ENCODE measurements at places on chromosomes 7 and 10. TPM values are rescaled to one million over a fixed set of nuclear protein-coding genes. Genes with fewer than 3 reads are reported as not detected.
A peak's percentile ranks its signal among the peaks of the same experiment; 100 is the strongest.

DNA sequence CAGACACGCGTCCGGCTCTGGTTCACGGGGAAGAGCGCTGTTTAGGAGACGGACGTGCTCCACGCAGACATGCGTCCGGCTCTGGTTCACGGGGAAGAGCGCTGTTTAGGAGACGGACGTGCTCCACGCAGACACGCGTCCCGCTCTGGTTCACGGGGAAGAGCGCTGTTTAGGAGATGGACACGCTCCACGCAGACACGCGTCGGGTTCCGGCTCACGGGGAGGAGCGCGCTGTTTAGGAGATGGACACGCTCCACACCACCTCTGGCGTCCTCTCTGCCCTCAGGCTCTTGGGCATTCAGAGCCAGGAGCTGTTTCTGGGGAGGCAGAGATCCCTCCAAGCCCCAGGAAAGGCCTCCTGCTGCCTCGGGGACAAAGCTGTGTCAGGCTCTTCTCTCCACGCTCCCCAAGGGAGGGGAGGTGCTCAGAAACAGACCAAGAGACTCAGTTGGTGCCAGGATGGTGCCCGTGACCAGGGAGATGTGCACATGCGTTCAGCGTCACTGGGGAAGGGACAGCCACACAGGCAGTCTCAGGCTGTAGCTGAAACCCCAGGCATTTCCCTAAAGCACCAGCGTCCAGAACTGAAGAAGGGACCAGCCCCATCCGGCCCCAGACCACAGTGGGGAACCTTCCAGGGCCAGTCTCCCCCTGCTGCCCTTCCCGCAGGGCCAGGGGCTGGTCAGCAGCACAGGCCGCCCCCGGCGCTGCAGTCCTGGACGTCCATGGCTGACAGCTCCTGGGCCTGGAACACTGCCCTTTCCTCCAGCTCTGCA is 175.6 kb downstream of the ELFN1 start:
- no peaks in the 10 kb centered on the region for H3K4me1 ChIP-seq
- no peak overlapping the region for H3K4me3 ChIP-seq
- no peaks in the 10 kb centered on the region for H3K27me3 ChIP-seq
- DNase-seq = no peak
- H3K36me3 ChIP-seq = peaks cover 4% of the 10 kb centered on the region

NPTX2 gene
- total RNA-seq = not detected

DNA sequence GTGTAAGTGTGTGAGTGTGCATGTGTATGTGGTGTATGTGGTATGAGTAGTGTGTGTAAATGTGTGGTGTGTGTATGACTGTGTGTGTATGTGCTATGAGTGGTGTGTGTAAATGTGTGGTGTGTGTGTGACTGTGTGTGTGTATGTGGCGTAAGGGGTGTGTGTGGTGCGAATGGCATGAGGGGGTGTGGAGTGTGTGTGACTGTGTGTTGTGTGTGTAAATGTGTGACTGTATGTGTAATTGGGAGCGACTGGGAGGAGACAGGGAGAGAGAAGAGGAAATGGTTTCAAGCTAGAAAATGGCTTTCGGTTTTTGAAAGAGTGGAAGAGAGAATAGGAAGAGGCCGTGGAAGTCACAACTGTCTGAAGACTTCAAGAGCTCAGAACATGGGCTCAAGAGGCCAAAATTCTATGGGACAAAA is 23.6 kb upstream of the GATAD1 start:
- H3K36me3 ChIP-seq = no peaks in the 10 kb centered on the region
- H3K4me3 ChIP-seq = no peak overlapping the region
- H3K4me1 ChIP-seq = peaks cover 13% of the 10 kb centered on the region
- peaks cover 37% of the 10 kb centered on the region for H3K27me3 ChIP-seq
- no peak overlapping the region for H3K27ac ChIP-seq
- DNase-seq = no peak

- H3K27ac ChIP-seq = no peak overlapping the region
- H3K4me1 ChIP-seq = no peaks in the 10 kb centered on the region
- no peak overlapping the region for H3K4me3 ChIP-seq
- no peak for DNase-seq
- no peaks in the 10 kb centered on the region for H3K36me3 ChIP-seq
Measured at GRCh38 chr10:32095116-32095733, 39.0 kb upstream of the KIF5B start.

- H3K4me3 ChIP-seq = no peak overlapping the region
- H3K36me3 ChIP-seq = peaks cover 7% of the 10 kb centered on the region
- H3K27ac ChIP-seq = no peak overlapping the region
- DNase-seq = no peak
Measured at GRCh38 chr10:74058658-74059057, 60.7 kb downstream of the VCL start.

DNA sequence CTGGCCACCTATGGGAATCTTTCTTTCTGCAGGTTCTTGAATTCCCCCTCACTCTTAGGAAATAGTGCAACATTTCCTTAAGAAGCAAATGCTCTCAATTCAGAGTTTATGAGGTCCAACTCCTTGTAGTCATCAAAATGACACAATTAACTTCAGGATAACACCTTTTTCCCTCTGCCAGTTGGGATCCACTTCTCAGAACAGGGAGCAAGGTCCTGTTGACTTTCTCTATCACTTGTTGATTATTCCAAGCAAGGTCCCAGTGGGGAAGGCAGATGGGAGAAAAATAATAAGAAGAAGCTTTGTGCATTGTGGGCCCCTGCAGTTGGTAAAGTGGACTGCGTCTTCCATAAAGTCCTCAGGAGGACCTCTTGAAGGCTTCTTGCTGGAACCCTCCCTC is 315.6 kb upstream of the NPSR1 start:
- no peak for DNase-seq
- peaks cover 4% of the 10 kb centered on the region for H3K27me3 ChIP-seq
- H3K4me1 ChIP-seq = no peaks in the 10 kb centered on the region
- no peaks in the 10 kb centered on the region for H3K36me3 ChIP-seq

GRCh38 chr7:32092346-32092745 is 22.1 kb upstream of the PDE1C start:
- H3K4me3 ChIP-seq = no peak overlapping the region
- no peaks in the 10 kb centered on the region for H3K27me3 ChIP-seq
- DNase-seq = no peak
- H3K27ac ChIP-seq = no peak overlapping the region

DNA sequence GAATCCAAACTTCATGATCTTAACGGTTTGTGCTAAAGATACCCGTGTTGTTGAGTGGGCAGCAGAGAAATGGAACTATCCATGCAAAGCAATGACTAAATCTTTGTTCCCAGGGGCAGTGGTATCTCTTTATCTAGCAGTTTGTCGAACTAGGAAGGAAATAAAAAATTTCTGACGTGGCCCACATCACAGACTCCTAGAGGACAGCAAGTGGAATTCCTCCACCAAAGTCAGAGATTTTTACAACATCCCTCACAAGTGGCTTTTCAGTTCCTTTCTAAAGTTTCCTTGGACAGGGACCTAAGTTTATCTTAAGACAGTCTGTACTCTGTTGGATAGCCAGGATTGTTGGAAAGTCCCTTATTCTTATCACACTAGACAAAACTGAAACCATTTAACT is 136.0 kb downstream of the RAPGEF5 start:
- DNase-seq = no peak
- H3K4me1 ChIP-seq = no peaks in the 10 kb centered on the region
- H3K4me3 ChIP-seq = no peak overlapping the region
- H3K36me3 ChIP-seq = no peaks in the 10 kb centered on the region
- no peak overlapping the region for H3K27ac ChIP-seq

GRCh38 chr10:104308439-104308903 is 29.8 kb downstream of the ITPRIP start:
- peak; percentile 53 for DNase-seq
- peaks cover 11% of the 10 kb centered on the region for H3K27me3 ChIP-seq
- peak overlapping the region; percentile 43 for H3K4me3 ChIP-seq
- H3K27ac ChIP-seq = peak overlapping the region; percentile 84
- H3K36me3 ChIP-seq = peaks cover 35% of the 10 kb centered on the region

- peaks cover 7% of the 10 kb centered on the region for H3K4me1 ChIP-seq
- H3K4me3 ChIP-seq = no peak overlapping the region
- H3K27ac ChIP-seq = no peak overlapping the region
Measured at GRCh38 chr10:67808704-67809103, 29.3 kb downstream of the DNAJC12 start.

- peaks cover 24% of the 10 kb centered on the region for H3K4me1 ChIP-seq
- no peaks in the 10 kb centered on the region for H3K27me3 ChIP-seq
- no peak overlapping the region for H3K27ac ChIP-seq
Measured at GRCh38 chr7:114885836-114886235, 36.1 kb upstream of the MDFIC start.

- no peak overlapping the region for H3K27ac ChIP-seq
- H3K36me3 ChIP-seq = no peaks in the 10 kb centered on the region
- H3K4me3 ChIP-seq = no peak overlapping the region
- no peaks in the 10 kb centered on the region for H3K27me3 ChIP-seq
- no peak for DNase-seq
Measured at GRCh38 chr10:79002336-79002735, 66.4 kb upstream of the ZMIZ1 start.

DNA sequence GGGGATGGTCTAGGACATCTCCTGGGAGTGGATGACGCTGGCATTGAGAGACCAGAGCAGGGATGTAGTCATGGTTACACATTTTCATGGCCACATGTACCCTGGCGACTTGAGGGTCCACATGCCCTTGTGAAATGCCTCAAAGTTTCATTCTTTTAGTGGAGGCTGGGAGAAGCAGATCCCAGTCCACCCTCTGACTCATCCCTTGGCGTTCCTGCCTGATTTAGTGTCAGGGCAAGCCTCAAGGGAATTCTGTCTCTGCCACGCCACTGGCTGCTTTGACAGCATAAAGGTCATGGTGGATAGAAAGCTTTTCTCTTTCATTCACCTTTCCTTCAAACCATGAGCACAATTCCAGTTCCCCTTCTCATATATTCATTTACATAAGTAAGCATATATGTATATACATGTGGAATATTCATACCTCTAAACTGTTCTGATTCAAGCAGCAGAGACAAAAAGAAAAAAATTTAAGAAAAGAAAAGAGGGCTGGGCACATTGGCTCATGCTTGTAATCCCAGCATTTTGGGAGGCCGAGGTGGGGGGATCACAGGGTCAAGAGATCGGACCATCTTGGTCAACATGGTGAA is 21.8 kb upstream of the KIF5B start:
- no peaks in the 10 kb centered on the region for H3K4me1 ChIP-seq
- H3K27me3 ChIP-seq = no peaks in the 10 kb centered on the region
- H3K4me3 ChIP-seq = no peak overlapping the region
- H3K27ac ChIP-seq = no peak overlapping the region
- no peaks in the 10 kb centered on the region for H3K36me3 ChIP-seq
